ENCODE measurements at places on chromosomes 2 and 18.

DNA sequence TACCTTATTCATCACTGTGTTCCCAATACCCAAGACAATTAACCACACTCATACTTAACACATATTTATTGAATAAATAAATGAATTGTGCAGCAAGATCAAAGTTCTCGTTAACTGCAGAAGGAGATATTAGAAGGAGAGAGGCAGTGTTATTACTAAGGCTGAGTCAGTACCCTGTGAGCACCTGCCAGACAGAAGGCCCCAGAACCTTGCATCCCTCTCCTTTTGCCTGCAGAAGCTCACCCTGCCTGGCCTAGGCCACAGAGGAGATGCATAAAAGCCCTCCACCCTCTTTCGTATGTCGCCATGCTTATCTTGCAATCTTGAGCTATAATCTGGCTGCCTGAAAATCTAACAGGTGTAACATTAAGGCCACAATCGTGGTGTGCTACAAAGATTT, 20.5 kb upstream of the RNF149 start:
- no peak for DNase-seq

DNA sequence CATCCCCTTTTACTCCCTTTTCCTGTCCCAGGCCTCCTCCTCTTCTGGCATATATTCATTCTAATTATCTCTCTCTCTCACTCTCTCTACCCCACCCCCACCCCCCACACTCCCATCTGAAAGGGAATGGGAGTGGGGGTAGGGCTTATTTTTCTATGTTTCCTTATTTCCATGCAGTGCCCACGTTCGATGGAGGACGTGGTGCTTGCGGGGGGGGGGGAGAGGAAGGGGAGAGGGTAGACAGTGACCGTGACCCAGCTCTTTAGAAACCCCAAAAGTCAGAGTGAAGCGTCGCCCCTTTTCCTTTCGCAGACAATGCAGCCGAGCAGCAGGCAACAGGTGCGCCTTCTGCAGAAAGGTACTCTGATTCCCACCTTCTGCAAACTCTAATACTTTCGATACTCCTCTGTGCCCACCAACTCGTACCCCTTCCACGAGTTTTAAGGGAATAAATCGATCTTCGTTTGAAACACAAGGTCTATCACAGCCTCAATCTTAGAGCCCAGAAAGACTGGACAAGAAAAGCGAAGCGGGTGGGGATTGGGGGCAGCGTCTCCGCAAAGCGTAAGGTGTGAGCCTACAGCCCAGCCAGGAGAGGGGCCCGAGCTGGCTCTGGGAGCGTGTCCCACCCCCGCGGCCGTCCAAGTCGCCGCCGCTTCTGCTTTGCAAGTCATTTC, 891 bp upstream of the NR4A2 start:
- peak; percentile 42 for DNase-seq

DNA sequence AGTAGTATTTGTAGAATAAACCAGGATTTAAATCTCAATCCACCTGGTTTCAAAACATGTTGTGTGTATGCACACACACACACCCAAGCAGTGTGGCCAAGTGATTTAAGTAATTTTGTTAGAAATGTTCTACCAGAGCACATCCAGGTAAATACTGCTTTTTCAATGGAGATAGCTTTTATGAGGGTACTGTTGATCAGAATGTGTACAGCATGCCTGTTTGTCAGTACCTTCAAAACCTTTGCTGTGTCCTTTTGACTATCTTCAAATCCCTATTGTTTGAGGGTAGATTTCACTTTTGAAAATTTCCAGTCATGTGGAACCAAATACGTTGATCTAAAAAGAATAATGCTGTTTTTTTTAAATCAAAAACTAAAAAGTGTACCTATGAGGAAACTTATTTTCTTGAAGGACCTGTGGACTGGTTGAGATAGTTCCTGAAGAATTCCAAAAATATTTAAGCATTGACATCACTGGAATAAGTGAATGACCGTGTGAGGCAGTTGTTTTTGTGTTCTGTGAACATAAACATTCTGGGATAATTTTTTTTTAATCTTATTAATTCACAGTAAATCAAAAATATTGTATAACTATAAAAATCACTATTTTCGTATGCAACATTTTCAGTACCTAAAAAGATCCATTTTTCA, 70.9 kb downstream of the PTRHD1 start:
- no peak for DNase-seq

GRCh38 chr2:203972066-203972465, 35.5 kb downstream of the ICOS start:
- DNase-seq = no peak

- no peak for DNase-seq
Measured at GRCh38 chr18:3655254-3656050, 205.5 kb downstream of the TGIF1 start.

GRCh38 chr2:211437396-211437795, 881.0 kb downstream of the CPS1 start:
- DNase-seq = no peak

DNA sequence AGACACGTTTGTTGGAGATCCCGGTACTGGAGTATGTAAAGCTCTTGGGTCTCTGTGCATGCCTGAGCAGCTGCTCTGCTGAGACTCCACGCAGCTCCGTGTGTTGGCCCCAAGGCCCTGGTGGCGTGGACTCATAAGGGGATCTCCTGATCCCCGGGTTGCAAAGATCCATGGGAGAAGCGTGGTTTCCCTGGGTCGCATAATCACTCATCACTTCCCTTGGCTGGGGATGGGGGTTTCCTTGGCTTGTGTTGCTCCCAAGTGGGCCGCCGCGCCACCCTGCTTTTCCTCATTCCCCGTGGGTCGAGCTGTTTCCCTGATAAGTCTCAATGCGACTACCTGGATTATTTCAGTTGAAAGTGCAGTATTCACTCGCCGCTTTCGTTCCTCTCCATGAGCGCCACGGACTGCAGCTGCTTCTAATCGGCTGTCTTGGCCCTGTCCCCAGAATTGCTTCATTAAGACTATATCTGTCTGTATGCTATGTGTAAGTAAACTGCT, 76.0 kb downstream of the EPC2 start:
- no peak for DNase-seq

DNA sequence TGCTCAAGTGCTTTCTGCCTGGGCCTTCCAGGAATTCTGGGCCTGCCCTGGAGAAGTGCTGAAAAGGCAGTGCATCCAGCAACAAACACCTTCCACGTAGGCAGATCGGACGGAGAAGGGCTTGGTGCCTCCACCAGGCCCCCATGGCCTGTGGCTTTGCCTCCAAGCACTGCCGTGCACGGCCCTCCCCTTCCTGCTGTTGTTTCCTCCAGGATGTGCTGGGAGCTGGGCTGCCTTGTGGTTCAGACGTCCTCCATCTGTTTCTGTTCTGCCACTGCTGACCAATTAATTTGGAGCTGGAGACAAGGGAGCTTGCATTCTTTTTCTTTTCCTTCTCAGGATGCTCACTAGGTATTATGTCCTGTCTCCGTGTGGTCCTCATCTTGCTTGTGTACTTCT, 197.0 kb downstream of the HRH4 start:
- DNase-seq = no peak

DNA sequence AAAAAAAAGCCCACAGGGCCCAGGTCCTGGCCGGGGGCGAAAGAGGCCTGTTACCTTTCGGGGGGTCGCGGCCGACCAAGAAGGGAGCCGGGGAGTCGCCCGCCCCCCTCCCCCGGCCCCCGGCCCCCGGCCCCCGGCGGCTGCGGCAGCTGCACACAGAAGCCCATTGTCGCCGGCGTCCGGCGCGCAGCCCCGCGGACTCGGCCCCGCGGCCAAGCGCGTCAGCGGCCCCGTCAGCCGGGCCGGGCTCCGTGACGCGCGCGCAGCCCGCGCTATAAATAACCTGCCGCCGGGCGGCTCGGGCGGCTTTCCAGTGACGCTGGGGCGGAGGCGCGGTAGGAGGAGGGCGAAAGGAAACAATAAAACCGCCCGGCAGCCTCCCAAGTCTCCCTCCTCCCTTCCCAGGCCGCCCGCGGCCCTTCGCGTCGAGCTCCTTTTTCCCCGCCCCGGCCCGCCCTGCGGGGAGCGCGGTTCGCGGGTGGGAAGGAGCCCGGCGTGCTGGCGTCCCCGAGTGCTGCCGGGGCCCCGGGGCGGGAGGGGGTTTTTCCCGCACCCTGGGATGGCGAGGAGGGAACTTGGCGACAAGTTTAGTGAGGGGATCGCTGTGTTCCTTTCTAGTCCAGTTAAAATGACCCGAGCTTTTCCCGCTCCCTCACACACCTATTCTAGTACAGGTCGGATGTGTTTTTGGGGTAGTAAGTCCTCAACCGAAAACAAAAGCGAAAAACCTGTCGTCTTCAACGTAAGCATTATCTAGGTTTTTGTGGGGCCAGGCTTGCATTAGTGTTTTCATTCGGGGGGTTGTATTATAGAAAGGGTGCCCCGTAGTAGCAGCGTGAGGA, 10.0 kb upstream of the NR4A2 start:
- DNase-seq = peak; percentile 93

DNA sequence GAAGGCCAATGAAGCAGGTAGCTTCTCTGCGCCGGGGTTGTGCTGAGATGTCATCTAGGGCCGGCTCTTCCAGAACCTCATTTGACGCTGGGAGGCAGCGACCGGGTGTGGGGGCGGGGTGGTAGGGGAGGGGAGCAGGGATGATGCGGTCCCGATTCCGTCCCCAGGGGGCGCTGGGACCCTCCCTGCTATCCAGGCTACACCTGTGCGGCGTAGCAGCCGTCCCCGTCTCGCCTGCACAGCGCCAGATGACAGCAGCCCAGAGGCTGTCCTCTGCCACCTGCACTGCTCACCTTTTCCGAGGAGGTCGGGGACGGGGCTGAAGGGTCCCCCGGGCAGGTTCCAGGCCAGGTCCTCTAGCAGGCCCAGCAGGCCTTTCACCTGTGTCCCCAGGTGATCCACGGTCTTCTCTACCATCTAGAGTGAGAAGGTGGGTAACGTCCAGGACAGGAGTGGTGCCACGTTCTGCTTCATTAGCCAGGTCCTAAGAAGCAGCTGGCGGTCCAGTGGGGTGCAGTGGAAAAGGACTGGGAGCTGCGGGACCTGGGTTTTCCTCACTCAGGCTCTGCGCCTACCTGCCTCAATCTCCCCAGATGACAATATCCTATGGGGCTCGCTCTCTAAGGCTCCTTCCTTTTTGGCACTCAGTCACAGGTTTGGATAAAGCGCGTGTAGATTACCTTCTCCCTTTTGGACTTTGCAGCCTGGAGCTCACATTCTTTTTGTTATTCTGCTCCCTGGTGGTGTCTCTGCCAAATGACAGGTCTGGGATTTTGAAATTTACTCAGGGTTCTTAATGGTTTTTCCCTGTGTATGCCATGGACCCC, 56.0 kb upstream of the RAB6C start:
- DNase-seq = peak; percentile 48

DNA sequence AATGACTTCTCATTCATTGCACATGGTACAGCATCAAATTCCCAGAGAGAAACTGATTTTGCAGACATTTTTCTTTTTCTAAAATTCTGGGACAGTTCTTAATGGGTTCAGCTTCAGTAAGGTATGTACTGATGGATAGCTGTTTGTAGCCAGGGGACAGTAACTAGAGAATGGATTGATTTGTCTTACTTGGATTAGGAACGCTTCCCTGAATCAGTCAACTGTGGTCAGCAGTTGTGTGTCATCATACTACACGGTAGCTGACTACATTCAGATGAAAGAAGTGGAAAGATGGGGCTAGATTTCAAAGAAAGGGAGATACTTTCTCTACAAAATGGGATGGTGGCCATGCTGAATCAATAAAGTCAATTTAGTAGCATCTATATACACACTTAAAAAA, 431.4 kb downstream of the GRB14 start:
- no peak for DNase-seq

DNA sequence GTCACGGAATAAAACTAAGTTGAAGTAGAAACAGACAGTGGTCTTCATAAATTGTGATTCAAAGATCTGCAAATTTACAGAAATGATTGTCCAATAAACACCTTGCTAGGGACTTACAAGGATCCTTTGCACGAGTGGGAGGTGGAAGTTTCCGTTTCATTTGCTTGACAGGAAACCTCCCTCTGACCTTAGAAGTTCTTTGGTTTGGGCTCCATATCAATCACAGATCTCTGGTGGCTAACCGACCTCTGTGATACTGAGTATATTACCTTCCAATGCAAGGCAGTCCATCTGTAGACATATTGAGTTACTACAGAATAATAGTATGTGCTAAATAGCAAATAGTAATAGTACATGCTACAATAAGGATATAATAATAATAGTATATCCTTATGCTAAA, 33.7 kb upstream of the RNF152 start:
- peak; percentile 56 for DNase-seq

DNA sequence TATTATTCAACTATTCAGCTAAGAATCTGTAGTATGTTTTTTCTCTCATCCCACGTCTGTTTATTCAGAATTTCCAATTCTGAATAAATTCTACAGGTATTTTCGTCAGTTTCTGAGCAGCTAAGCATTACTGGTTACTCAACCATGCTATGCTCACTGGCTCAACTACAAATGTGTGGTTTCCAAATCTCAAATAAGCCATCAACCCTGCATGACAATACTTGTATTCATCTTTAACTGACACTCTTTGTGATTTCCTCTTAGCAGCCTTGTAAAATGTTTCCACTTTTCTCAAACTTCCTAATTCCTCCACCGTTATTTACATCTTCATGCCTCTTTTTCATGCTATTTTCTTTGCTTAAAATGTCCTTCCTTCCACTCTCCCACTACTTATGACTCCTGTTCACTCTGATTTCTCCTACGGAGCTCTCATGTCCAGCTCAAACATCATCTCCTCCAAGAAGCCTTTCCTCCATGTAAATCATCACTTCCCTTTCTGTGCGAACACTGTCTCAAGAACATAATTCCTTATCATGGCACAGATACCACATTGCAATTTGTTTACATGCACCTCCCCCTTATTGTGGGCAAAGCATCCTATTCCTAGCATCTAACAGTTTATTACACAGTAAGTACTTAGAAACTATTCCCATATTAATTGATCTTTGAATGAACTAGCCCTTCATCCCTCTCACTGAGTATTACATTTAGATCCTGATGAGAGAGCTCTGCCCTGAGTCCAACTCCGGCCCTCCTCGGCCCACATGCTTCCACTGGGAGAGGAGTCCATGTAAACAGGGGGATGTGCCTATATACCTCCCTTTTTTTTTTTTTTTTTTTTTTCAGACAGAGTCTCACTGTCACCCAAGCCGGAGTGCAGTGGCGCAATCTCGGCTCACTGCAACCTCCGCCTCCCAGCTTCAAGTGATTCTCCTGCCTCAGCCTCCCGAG, 10.5 kb downstream of the CCDC88A start:
- DNase-seq = no peak

- DNase-seq = no peak
Measured at GRCh38 chr2:159875083-159875482, 77.1 kb upstream of the CD302 start.

Measured in stimulated activated naive CD8-positive, alpha-beta T cell treated with anti-CD3 and anti-CD28 coated beads, Interleukin-15, Interleukin-2, amounts not matched to agents 100 U/mL and 50 U/mL, for 24 hours (primary cell).